ENCODE measurements at places on chromosomes 6 and 20.

- DNase-seq = no peak
These were observed 22.2 kb downstream of the RIN2 start for GRCh38 chr20:19780261-19780660.

DNA sequence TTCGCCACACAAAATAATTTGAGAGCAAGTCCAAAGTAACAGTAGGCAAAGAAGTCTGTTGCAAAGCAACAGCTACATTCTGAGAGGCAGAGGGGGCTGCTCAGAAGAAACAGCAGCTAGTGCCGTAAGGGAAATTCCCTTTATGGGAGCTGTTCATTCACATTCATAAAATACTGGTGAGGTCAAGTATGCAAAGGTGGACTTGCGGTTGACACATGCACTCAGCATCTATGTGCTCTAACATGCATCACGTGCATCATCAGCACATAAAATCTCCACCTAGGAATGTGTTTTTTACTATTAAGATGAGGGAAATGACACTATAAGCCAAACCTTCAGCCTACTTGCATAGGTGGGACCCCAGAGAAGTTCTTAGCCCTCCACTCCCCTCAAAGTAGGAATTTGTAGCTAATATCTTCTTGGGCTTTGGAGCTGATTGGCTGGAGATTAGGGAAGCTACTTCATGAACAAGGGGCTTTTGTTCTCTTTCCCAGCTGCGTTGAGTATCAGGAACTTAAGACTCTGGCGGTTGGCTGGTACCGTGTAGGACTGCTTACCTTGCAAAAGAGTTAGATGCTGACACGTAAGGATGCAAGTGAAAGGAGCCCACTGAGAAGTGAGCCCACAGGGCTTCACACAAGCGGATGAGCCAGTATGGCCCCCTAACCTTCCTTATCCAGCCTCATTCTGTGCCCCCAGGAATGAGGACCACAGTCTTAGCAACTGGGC is 12.4 kb downstream of the CST3 start:
- no peak for DNase-seq

DNA sequence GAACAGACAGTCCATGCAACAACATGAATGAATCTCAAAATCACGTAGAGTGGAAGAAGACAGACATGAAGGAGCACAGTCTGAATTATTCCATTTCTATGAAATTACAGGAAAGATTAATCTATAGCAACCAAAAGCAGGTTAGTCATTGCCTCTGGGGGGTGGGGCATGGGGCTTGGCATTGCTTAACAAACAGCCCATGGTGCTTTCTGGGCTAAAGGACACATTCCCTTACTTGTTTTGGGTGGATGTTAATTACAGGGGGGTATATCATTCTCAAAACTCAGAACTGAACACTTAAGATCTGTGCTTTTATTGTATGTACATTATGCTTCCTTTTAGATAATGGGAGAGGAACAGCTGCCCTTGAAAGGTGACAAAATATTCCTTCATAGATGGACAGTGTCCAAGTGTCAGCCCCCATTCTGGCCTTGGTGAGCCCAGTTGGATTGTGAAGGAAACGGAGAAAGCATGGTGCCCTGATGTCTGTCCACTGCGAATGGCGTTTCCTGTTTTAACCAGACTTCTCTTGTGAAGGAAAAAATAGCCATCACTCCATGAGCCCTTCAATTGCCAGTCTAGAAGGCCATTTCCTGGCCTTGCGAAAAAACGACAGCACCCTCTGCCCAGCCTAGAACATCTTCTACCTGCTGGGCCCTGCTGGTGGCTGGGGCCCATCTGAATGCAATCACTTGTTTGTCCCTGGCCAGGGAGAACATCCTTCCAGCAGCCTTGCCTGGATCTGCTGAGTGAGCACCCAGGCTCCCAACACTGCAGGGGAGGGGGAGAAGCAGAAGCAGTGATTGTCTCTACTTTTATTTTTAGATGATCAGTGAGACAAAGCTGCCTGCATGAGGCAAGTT is 179.7 kb downstream of the BCAS1 start:
- no peak for DNase-seq

DNA sequence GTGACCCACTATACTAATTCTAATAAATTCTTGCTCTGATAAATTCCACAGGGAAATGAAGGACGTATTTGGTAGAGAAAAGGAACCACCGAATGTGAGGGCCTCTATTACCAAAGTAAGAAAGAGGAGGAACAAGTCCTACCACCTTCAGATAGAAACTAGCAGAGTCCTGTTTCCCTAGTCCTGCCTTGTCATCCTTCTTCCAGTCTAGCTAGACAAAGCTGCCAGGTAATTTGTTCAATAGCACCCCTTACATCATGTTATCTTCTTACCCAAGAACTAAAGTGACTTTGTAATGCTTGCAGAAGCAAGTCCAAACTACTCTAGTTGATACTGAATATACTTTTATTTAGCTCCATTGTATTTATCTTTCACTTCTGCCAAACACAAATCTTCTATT is 29.3 kb upstream of the FAM83B start:
- no peak for DNase-seq

- no peak for DNase-seq
These were observed 610.4 kb upstream of the IMPG1 start for GRCh38 chr6:76682842-76683241.

All from mesothelial cell of epicardium (in vitro differentiated cells).